Left colon (tissue), 2 donors: ENCODE measurements at places on chromosomes 3 and 15. TPM values are rescaled to one million over a fixed set of nuclear protein-coding genes. Genes with fewer than 3 reads are reported as not detected.

DNA sequence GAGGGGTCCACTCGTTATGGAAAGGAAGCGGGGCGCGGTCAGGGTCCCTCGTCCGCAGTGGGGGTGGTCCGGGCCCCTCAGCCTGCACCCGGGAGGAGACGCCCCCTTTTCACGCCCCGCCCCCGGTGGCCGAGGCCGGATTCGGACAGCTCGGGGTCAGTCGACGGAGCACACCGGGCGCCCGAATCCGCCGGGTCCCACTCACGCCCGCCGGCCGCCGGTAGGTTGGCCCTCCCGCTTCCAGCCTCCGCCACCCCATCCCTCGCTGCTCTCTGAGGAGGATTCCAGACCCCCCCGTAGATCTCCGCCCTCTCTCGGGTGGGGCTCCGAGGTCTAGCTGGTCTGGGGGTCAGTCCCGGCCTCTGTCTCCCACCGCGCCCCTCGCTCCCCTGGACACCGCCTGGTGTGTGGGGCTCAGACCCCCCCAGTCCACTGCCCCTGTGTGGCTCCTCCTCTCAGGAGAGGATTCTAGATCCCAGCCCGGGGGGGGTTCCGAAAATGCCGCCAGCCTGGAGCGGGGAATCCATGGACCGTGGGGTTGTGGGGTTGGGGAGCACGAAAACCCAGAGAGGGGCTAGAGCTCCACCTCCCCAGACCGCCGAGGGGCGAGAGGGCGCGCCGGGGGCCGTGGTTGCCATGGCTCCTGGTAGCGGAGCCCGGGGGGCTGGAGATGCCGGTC lies 725 bp downstream of the CHL1 start:
- peak; percentile 15 for DNase-seq

DNA sequence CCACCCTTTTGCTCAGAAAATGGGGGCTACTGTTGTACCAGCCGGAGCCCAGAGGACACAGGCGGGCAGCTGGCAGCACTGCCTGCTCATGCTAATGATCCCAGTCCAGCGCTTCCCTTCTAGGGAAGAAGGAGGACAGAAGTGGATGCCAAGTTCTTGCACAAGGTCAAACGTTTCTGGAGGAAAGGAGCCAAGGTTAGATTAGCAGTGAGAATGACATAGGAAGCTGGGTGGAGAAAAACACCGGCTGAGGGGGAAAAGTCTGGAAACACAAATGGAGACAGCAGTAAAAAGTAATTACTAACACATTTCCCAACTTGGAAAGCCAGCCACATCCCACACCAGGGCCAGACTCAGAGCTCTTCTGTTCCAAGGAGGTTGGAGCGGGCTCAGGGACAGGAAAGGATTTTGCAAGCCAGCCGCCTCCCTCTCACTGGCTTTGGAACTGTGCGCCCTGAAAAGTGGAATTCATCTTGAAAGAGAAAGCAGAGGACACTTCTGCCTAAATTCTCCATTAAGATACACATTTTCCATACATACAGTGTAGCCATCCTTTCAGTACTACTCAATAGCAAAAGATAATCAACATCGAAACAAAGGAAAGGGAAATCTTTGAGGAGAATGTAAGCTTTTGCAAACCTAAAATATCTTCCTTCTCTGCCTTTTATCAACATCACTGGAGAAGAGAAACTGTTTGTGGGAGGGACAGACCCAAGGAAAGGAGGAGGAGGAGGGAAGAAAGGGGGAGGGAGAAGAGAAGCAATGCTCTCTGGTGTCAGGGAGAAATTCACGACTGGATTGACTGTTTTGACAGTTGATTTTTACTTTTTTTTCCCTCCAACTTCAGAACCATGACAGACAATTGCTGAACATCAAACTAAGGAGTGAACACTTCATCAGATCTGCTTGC lies 133.6 kb downstream of the CD47 start:
- peak; percentile 33 for DNase-seq

DNA sequence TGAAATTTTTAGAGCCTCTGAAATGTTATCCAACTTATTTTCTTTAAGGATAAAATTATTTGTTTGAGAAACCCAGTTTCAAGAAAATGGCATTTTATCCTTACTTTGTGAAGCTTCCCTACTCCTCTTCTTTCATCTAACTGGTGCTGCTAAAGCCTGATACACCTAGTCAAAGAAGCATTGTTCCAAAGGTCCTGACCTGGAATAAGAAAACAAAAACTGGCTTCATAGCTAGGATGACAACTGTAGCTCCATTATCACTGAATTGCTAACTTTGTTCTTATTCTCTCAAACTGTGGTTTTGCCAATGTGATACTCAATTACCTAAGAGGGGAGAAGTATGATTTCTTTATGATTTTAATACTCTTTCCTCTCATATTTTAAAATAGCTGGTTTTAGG lies 27.6 kb upstream of the ATP2C1 start:
- DNase-seq, result no peak

The RARRES1 gene
- 63.5 TPM for total RNA-seq

GRCh38 chr3:194375473-194376240 lies 6.1 kb upstream of the LRRC15 start:
- DNase-seq, result no peak

The PLA2G4D gene
- total RNA-seq, result 0.31 TPM

- no peak for DNase-seq
Measured at GRCh38 chr15:57506422-57506821, 85.3 kb upstream of the MYZAP start.

GRCh38 chr3:16883057-16883722 lies 1.6 kb upstream of the PLCL2 start:
- no peak for DNase-seq

- DNase-seq, result no peak
Measured at GRCh38 chr3:72492240-72492639, 356.0 kb downstream of the SHQ1 start.

GRCh38 chr15:81323559-81323943 lies 390 bp downstream of the STARD5 start:
- no peak for DNase-seq

The SLC2A2 gene
- not detected for total RNA-seq

The RTP1 gene
- not detected for total RNA-seq

DNA sequence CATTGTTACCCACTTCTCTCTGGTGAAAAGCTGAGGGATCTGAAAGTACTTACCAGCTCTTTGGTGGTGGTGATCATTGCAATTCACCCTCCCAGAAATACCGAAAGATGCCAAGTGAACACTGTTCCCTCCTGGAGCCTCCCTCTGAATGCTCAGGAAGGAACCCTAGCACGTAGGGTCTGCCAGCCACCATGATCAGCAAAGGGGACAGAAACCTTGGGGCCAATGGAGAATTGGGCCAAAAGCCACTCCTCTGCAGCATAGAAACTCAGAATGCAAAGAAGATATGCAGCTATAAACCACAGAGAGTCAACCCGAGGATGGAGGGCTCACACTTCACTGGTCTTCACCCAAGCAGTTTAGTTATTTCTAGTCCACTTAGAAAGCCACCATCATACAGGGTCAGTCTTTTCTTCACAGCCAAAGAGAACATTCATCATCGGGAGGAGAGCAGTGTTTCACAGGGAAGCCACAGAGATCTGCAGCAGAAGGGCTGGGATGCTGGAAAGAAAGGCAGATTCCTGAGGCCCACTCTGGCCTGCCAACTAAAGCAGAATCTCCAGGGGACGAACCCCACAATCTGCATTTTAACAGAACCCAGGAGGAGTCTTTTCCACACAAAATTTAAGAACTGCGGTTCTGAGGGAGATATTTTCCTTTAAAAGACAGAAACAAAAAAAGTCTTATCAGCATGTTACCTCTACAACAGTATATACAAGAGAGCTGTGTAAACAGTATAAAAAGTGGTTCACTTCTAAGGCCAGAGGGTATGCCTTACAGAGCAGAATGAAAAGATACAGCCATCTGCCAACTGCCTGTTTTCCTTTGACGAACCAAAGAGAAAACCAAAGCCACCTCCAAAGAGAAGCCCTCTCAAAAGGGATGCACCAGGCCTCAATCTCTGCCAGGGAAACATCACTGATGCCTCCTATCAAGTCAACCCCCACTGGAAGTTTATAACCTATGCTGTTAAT lies 11.3 kb downstream of the TBC1D2B start:
- DNase-seq, result no peak

DNA sequence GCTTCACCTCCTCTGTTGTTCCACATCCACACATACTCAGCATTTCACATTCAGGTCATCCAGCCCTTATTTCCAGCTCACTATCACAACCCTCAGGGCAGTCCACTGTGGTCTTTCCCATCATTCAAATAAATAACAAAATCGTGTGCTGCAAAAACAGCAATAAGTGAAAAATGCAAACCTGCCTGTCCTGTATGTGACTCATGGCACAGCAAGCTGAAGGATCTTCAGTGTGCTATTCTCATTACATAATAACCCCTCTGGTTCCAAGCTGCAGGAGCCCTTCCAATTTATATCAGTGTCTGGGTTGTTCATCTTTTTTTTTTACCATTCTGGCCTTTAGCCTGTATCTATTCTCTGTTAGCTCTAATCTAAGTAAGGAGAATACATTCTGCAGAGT lies 185.3 kb upstream of the UBE2E2 start:
- no peak for DNase-seq

- no peak for DNase-seq
Measured at GRCh38 chr15:74680456-74680855, 15.4 kb downstream of the EDC3 start.

The CHDH gene
- total RNA-seq, result 34.1 TPM

DNA sequence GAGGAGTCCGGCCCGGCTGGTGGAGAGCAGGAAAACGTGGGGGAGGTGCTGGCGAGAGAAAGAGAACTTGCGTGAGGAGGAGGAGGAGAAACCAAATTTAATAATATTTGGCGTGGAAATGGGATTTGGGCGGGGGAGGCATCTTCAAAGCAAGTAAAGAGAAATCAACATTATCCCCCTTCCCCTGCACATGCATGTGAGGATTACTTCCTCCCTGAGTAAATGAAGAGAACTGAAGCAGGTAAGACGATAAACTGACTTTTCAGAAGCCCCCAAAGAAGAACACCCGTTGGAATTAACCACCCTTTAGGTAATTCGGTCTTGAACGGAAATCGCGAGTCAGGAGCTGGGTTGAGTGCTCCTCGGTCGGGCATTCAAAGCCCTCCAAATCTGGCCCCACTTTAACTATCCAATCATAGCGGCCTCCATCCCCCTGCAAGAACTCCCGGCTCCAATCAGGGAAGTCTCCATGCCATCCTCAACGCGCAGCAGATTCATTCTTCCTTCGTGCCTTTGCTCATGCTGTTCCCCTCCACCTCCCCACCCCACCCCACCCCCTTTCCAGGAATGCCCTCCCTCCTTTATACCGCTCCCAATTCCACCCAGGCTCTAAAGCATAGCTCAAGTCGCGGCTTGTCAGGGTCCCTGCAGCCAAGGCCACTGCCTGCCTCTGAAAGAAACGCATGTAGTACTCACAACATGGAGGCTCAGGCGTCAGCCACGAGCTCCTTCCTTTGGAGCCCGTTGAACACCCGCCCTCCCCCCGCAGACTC lies 545 bp upstream of the RFX7 start:
- peak; percentile 48 for DNase-seq

DNA sequence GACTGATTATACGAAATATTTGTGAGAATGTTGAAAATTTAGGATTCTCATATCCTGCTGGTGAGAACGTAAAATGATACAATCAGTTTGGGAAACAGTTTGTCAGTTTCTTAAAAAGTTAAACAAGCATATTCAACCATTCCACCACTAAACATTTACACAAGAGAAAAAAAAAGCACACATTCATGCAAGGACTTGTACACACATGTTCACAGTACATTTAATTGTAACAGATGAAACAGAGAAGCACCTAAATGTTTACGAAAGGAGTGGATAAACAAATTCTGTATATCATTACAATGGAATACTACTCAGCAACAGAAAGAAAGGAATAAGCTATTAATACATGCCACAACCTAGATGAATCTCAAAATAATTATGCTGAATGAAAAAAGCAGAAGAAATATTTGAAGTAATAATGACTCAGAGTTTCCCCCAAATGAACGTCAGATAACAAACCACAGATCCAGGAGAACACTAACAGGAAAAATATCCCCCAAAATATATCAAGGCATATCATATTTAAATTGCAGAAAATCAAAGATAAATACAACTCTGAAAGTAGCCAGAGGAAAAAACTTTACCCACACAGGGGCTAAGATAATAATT lies 14.3 kb downstream of the ANKRD28 start:
- DNase-seq, result no peak

- no peak for DNase-seq
Measured at GRCh38 chr15:100803171-100803440, 76.5 kb upstream of the ALDH1A3 start.

The MPI gene
- total RNA-seq, result 76.7 TPM

DNA sequence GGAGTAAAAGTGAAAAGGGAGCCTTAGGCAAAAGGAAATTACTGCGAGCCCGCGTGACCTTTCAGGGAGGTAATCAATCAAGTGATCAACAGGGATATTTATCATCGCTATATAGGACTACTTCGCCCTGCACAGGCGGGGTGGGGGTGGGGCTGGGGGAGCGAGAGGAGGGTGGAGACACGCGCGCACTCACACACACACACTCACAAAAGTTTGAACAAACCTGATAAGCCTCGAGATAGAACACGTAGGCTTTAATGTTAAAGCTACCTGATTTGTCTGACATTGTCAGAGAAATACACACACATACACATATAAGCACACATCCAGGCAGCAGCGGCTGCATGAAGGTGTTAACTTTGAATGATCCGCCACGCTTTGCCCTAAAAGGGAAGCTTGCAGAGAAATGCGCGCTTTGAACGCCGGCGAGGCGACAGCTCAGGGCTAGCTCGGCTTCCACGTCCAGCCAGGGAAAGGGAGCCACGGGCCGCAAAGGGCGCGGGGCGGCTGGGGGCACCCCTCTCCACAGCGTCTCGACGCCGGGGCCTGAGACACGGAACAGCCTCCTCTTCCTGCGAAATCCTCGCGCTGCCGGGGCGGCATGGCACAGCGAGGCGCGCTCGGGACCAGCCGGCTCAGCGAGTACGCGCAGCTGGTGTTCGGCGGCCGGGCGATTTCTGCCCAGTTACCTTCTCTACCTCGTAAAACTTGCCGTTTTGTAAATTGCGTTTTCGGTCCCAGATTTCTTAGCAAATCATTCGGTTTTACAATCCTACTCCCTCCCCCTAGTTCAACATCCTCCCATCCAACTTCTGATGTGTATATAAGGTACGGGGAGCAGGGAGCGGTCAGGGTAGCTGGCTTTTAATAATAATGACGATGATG lies 4.8 kb upstream of the MECOM start:
- peak; percentile 59 for DNase-seq

The SERINC4 gene
- 0.12 TPM for total RNA-seq

DNA sequence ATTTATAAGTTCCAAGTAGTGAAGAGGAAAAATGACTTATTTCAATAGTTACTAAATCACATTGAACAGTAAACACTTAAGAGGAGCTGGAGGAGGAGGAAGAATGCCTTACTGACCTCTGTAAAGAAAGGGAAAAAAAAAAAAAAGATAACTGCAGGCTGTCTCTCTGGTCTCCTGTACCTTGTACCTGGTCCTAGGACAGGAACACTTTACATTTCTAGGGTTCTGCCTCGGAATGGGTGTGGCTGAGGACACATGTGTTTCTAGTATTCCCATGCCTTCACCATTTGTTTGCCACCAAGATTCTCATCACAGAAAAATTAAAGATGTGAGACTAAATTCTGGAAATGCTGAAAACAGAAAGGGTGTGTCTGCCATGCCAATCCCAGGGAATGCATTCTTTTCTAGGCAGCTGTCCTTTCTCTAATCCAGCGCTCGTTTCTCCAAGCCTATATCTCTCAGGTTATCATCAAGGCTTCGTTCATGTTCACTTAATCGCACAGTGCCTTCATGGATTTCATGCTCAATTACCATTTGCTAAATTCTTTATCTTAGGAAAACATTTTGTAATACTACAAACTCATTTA lies 1208.3 kb downstream of the OTOL1 start:
- DNase-seq, result no peak
